Activated T-helper 1 cell treated with Interleukin-2 at 50 U/mL for 16 hours (primary cell): ENCODE measurements at places on chromosomes 1 and 21.

DNA sequence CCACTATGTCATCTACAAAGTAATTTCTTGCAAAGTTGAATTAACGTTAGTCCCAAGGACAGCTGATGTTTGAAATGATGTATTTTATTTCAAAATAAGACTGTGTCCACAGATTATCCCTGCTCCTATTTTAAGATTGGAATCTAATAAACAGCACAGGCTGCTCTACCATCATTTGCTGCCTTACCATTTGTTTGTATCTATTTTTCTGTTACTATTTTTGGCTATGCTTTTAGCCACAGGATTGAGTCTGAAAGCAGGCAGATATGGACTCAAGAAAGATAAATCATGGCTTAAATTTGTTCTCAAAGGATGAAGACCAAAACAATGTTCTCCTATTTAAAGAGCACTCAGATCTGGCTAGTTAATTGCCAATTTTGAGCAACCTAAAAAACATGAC lies 105.3 kb downstream of the RGS2 start:
- no peak for DNase-seq

GRCh38 chr1:183553764-183554163 lies 36.5 kb downstream of the NCF2 start:
- DNase-seq = no peak

DNA sequence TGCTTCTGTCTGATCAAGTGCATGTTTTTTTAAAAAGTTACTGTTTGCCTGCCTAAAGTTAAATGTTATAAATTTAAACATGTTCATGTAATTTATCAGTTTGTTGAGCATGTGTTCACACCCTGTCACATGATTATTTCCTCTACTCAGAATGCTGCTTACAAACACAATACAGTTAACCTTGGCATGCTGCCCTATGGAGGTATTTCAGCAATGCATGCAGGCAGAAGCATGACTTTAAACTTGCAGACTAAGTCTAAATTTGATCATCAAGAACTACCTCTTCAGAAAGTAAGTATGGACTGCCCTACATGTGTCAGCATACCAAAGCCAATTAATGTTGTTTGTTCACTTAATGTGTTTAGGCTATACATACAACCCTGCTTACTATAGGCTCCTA lies 161.6 kb downstream of the LRRC40 start:
- DNase-seq = no peak

DNA sequence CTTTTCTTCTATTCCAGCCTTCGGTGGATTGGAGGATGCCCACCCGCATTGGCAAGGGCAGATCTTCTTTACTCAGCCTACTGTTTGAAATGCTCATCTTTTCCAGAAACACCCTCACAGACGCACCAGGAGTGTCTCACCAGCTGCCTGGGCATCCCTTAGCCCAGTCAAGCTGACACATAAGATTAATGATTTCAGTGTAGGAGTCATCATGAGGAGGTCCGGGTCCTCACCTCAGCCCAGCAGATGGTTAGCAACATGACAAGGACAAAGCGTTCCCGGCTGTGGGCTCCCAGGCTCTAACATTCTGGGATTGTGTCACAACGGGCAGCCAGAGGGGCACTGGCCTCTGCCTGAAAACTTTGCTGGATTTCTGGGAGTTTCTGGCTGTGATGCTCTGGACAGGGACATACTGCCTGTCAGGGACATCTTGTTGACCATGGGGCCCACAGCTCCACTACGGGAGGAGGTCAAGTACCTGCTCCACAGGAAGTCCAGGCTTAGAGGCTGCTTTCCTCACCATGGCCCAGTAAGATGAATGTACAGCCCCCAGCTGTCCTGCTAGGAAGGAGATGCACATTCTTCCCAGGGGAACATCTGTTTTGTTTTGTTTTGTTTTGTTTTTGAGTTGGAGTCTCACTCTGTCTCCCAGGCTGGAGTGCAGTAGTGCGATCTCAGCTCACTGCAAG lies 204.0 kb upstream of the COA6 start:
- DNase-seq = no peak

GRCh38 chr1:116165572-116165971 lies 54.4 kb downstream of the MAB21L3 start:
- no peak for DNase-seq

DNA sequence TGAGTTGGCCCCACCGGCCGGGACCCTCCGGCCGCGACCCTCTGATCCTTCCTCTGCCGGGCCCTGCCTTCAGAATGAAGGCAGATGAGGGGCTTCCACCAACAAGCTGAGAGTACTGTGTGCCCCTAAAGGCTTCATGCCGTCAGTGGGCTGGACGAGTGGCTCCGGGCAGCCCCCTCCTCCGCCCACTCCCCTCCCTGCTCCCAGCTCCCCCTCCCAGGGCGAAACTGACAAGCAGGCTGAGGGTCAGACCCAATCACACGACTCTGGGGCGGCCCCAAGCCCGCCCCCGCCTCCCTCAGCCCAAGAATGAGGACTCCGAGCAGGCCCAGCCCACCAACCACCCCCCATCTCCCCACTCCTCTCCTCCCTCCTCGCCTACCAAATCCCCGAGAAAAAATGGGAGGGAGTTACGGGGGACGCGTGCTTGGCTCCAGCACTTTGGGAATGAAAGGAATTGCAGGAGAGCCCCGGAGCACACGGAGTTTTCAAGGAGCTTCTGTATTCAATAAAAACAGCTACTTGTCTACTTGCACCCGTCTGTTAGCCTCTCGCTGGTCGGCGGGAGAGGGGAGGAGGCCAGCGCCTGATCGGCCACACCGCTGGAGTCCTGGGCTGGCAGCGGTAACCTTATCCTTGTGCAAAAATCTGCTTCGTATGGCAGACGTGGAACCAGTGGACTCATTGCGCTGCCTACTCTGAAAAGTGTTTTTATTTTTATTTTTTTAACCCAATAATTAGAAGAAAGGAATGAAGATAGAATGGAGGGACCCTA lies at the start of gene COL11A1:
Gene COL11A1 (minus strand): TSS at position 147 of the 775 bp plus-strand sequence. CDS start 344 bp downstream, outside the sequence.
- no peak for DNase-seq

DNA sequence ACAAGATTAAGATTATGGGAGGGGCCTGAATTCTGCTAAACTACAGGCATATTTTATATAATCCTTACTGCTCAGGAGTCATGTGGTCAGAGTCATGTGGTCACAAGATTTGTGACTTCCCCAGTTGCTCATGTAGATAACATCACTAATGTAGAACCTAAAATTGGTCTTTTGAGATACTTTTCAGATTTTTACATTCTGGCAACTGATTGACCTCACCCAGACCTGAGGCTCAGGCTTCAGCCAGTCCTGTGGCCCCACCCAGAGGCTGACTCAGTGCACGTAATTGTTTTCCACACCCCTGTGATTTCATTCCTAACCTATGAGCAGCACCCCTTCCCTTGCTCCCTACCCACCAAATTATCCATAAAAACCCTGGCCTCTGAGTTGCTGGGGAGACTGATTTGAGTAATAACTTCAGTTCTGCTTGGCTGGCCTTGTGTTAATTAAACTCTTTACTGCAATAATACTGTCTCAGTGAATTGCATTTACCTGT lies 41.7 kb upstream of the ZNF326 start:
- DNase-seq = peak; percentile 10

DNA sequence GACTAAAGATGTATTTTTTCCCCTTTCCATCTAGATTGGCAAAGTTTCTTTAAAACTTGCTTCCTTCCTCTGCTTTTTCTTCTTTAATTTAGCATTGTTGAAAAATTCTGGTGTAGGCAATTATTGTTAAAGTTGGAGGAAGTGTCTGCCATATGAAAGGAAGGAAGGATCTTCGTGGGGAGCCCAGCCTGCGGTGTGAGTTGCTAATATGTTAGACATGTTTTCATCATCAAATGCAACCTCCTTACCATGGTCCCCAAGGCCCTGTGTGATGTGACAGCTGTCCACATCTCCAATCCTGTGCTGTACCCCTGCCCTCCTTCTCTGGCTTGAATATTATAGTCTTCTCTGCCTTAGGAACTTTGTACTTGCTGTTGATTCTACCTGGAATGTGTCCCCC lies 81.0 kb upstream of the ZBTB18 start:
- DNase-seq = no peak

- no peak for DNase-seq
Observed at GRCh38 chr1:115764541-115764940, 4.0 kb downstream of the CASQ2 start.

- DNase-seq = no peak
Observed at GRCh38 chr1:96837781-96838216, 116.2 kb downstream of the PTBP2 start.

- DNase-seq = no peak
Observed at GRCh38 chr1:13771745-13772144, 71.8 kb downstream of the PRDM2 start.

- no peak for DNase-seq
Observed at GRCh38 chr1:161921990-161922389, 101.7 kb downstream of the OLFML2B start.

GRCh38 chr1:58401991-58402390 lies 144.5 kb downstream of the OMA1 start:
- DNase-seq = no peak

GRCh38 chr21:36504067-36505058 lies 24.4 kb upstream of the CLDN14 start:
- DNase-seq = no peak

DNA sequence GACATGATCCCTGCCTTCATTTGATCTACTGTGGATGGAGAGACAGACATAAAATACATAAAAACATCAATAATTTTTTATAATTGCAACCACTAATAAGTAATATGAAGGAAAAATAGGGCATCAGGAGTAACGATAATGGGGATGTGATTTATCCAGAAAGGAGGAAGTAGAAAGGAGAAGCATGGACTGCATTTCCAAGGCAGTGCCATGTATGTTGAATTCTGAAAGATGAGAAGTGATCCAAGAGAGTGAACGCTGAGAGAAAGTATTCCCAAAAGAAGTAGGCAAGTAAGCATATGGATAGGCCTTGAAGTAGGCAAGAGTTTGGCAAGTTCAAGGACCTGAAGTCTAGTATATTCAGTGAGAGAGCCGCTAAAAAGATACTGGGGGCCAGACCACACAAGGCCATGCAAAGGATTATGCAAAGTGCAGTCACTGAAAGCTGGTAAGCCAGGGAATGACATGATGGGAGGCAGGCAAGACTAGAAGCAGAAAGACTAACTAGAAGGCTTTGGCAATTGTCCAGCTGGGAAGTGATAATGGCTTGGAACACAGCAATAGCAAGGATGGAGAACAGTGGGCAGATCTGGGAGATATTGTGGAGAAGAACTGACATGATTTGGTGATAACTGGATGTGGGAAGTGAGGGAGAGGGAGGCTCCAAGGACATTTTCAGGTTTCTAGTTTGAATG lies 85.9 kb downstream of the TM2D1 start:
- DNase-seq = no peak

DNA sequence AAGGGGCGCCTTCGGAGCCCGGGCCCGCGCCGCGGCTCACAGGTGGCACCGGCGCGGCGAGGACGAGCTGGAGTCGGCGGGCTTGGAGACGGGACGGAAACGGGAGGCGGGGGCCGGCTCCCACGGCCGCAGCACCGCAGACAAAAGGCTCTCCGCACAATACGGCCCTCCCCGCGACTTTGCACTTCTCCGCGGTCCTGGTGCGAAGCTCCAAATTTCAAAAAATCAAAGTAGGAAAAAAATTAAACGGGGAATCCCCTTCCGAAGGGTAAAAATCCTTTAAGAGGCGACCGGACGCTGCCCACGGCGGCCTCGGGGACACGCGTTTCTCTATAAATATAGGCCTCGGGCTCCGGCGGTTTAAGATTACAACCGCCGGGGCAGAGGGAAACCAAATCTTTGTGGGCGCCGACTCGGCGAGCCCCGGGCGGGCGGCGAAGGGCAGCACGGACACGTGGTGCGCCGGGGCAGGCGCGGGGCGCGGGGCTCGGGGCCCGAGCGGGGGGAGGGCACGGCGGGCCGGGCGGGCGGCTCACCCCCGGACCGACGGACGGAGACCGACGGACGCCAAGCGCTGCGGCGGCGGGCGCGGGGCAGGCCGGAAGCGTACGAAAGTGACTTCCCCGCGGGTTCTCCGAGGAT lies 453 bp downstream of the PABPC4 start:
- peak; percentile 22 for DNase-seq

GRCh38 chr1:177558372-177558771 lies 387.6 kb downstream of the BRINP2 start:
- no peak for DNase-seq

DNA sequence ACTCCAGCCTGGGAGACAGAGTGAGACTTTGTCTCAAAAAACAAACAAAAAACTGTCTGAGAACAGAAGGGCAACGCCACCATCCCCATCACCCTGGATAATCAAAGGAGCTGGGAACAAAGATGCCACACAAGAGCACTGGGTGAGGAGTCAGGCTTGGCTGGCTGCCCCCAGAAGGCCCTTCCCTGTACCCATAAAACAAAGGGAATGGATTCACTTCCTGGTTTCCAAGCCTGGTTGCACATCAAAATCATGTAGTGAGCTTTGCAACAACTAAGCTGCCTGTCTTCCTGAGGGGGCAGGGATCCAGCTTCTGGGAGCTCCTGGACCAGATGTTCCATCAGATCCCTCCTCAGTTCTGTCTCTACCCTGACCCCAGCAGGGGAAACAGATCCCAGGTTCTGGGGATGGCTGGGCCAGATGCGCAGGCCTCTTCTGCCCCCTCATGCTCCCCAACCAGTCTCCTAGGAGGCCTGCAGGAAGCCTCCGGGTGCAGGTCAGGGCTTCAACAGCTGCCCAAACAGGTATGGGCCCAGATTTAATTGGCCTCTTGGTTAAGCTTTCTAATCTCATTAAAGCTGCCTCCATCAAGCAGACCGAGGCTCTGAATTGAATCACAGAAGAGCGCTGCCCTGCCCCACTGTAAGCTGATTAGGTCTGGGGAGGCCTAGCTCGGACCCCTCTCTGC lies 97.8 kb downstream of the MRPL37 start:
- no peak for DNase-seq

DNA sequence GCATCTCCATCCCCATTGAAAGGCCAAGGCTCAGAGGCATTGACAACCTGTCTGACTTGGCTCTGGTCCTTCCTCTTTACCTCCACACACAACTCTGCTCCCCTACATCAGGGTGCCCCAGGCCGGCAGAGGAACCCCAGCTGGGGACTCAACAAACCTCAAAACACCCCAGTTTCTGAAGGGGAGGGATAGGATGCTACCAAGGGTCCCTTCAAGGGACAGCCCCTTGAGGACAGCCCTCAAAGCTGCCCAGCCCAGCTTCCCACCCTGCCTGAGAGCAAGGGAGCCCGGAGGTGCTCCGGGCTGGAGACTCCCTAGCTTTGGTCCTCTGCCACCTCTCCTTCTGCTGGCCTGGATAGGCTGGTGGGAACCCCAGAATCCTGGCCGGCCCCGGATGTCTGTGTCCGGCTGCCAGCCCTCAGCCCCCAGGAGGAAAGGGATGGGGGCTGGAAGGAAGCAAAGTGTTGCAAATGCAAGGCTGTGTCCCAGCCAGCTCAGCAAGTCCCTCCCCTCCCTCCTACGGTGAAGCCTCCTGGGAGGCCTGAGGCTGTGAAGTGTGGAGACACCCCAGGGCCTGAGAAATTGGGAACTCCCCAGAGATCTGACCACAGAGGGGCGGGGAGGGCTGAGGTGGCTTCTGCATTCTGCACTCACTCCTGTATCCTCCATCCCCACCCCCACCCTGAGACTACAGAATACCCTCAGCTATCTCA lies 1.1 kb upstream of the MARCKSL1 start:
- DNase-seq = no peak
